Sciatic nerve (tissue), 2 donors: ENCODE measurements at places on chromosomes 7 and 10.
A peak's percentile ranks its signal among the peaks of the same experiment; 100 is the strongest.

- no peak for DNase-seq
Measured at GRCh38 chr7:24722386-24723177, 34.7 kb downstream of the GSDME start.

- DNase-seq: no peak
Measured at GRCh38 chr7:107267138-107267537, 98.3 kb downstream of the HBP1 start.

GRCh38 chr10:125911990-125912389 lies 15.6 kb downstream of the FANK1 start:
- no peak for DNase-seq

GRCh38 chr7:140217750-140218501 lies 41.1 kb upstream of the KDM7A start:
- DNase-seq: no peak

DNA sequence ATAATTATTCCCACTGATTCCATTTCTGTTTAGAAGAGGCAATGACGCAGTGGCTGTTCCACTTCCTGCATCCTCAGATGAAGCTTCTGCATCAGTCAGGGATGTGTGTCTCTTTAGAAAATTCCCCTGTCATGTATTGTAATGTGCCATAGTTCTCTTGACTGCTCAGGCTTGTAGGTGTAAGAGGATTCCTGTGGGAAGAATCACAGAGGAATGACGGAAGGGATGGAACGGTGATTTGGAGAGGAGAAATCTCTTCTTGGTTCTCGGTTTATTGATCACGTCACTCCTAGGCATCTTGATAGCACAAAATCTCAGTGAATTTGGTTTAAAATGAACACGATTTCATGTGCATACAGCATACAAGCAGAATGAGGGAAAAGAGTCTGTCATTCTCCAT lies 69.8 kb upstream of the PRKCQ start:
- no peak for DNase-seq

- no peak for DNase-seq
Measured at GRCh38 chr10:19640566-19641263, 175.5 kb upstream of the PLXDC2 start.

- no peak for DNase-seq
Measured at GRCh38 chr10:23373156-23373555, 28.6 kb upstream of the C10orf67 start.

- DNase-seq: no peak
Measured at GRCh38 chr10:113002449-113002777, 52.4 kb downstream of the TCF7L2 start.

GRCh38 chr7:135712796-135713195 lies 15.2 kb downstream of the SLC13A4 start:
- no peak for DNase-seq

DNA sequence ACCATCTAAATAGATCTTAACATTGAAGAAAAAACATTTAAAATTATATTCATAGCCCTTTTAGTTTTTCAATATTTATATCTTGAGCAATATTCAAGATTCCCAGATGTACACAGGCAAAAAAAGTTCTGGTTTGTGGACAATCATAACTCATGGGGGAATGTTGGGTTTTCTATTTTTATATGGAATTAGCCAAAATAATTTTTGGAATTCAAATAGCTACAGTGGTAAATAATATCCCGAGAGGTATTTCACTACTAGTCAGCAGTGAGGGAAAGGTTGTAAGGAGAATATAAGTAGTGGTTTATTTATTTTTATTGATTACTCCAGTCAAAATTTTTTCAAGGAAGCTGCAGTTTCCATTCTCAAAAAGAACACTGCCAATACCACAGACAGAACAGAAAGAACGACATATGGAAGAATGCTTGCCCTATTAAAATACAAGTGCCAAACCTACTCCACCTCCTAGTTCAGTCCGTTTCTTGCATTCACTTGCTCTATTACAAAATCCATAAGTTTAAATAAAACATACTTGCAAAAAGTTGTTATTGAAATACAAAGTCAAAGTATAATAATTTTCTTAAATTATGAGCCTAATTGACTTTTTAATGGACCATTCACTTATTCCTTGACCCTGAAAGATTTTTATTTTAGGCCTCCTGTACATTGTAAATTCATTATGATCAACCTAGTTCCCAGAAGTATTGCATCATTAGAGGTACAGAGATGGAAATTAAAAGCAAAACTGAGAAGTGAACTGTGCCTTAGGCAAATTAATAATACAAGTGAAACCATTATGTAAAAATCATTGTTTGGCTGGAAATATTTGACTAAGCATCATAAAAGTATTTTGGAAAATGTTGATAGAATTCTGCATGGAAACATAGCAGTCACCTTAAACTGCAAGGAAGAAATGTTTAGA lies 533.2 kb downstream of the PARD3 start:
- DNase-seq: no peak

DNA sequence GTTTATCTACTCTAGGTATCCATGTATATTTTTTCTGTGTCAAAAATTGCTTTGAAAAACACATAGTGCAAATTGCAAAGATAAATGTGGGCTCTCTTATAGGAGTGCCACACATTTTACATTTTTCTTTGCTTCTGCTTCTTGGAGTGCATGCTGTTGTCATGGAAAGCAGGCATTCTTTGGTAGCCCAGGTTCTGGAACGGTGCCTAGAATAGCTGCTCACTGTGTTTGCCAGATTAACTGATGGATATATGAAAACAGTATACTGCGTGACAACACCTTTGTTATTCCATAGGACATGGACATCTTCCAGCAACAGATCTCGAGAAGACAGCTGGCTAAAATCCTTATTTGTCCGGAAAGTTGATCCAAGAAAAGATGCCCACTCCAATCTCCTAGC lies 13.4 kb downstream of the NIPSNAP2 start:
- no peak for DNase-seq

DNA sequence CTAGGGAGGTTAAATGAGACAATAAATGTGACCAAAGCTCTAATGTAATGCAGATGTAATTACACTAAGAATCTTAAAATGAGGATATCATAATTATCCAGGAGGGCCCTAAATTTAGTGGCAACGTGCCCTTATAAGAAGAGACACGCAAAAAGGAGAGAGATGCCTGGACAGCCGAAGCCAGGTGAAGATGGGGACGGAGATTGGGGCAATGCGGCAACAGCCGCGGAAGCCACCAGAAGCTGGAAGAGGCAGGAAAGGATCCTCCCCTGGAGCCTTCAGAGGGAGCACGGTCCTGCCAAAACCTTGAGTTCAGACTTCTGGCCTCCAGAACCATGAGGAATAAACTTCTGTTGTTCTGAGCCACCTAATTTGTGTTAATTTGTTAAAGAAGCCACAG lies 25.3 kb upstream of the C10orf71 start:
- DNase-seq: no peak

DNA sequence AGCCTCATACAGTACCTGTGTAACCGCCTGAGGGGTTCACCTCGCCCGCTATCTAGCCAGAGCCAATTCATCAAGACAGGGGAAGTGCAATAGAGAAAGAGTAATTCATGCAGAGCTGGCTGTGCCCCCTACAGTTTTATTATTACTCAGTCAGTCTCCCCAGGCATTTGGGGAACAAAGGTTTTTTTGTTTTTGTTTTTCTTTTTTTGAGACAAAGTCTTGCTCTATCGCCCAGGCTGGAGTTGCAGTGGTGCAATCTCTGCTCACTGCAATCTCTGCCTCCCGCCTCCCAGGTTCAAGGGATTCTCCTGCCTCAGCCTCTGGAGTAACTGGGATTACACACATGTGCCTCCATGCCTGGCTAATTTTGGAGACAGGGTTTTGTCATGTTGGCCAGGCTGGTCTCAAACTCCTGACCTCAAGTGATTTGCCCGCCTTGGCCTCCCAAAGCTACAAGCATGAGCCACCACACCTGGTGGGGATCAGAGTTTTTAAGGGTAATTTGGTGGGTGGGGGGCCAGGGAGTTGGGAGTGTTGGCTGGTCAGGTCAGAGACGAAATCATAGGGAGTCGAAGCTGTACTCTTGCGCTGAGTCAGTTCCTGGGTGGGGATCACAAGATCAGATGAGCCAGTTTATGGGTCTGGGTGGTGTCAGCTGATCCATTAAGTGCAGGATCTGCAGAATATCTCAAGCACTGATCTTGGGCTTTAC lies 116.5 kb downstream of the MARCHF5 start:
- no peak for DNase-seq

DNA sequence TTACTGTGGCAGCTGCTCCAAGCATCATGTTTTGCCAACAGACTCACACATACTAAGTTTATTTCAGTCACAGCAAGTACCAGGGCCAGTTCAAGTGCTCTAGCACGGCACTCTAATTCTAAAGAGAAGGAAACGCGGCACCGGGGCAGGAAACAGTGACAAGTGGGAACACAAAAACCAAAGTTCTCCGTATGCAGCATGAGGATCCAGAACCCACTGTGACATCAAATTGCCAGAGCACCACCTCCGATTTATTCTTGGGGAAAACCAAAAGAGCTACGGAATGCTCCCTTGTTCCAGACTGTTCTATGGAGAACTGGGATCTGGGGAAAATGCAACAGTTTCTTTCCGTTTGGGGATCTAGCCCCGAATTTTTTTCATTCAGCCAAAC lies 448 bp upstream of the PTER start:
- no peak for DNase-seq

DNA sequence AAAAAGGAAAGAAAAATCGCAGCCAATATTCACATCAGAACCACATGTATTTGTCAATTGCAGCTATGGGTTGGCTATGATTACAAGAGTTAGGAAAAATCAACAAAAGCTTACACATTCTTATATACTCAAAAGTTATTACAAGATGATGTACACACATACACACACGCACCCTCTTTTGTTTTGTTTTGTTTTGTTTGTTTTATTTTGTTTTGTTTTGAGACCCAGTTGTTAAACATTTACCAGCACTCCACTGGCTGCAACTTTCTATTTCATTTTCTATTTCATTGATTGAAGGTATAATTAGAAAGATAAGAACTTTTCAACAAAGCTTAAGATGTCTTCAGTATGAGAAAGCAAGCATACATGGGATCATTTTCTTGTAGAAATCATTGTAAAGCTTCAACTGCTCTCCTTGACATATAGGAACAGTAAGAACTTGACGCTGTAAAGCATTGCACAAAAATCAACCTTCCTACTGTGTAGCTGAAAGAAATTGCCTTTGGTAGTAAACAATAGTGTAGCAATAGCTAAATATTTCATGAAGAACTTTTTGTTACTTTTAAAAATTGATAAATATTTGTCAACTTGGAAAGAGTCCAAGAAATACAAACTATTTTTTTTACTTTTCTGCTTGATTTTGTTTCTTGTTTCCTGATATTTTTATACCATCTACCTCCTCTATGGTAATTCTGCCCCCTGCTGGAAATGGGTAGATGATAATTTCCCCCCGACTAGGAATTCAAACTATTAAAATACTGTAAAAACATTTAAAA lies 205.9 kb downstream of the MBL2 start:
- DNase-seq: no peak

- DNase-seq: no peak
Measured at GRCh38 chr7:90706072-90706716, 110.1 kb downstream of the CDK14 start.

DNA sequence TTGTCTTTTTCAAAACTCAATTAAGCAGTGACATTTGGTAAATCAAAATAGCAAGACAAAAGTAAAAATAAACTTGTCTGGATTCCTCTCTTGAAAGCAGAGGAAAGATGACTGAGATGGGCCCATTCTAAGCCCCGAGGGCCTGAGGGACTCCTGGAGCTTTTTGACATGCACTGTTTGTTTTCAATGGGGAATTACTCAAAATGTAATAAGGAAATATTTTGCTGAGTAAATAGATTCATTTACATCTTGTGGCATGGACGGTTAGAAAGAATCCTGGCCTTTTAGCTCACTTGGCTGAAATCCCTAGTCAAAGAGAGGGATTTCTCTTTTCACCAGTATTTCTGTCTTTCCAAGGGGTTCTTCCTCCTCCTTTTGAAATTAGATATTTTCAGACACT lies 108.0 kb downstream of the MKX start:
- no peak for DNase-seq

DNA sequence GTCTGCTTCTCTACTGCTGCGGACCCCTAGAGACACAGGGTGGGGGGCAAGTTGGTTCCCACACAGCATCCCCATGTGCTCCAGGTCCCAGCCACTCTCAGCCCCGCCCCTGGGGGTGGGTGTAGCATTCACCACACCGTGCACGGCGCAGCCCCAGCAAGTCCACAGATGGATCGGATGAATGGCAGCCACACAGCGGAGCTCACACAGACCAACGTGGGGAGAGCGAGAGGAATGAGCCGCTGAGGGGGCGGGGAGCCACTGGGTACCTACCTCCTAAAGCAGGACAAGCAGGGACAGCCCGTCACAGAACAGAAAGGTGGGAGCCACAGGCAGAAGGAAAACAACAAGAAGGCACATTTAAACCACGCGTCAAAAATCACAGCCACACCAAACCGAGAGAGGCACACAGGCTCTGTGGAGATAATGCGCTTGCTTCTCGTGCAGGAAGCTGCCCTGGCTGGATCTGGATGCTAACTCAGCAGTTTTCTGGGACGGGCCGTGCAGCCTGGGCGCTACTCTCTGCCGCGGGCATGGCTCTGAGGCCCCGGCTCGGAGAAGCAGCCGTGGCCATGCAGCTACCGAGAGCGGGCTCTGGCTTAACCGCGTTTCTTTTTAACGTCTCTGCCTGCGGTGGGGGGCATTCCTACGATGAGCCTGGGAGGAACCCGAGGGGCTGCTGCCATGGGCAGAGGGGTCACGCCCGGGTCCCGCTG lies 102.5 kb downstream of the CYTH3 start:
- no peak for DNase-seq

GRCh38 chr7:82067628-82068264 lies 297.9 kb upstream of the HGF start:
- no peak for DNase-seq

GRCh38 chr10:104146882-104147281 lies 24.9 kb downstream of the SFR1 start:
- no peak for DNase-seq

GRCh38 chr7:93156884-93157283 lies 8.7 kb upstream of the SAMD9L start:
- DNase-seq: no peak

- peak; percentile 38 for DNase-seq
Measured at GRCh38 chr10:131781076-131781475, 119.7 kb upstream of the PPP2R2D start.

GRCh38 chr10:22655312-22655981 lies 58.9 kb downstream of the PIP4K2A start:
- no peak for DNase-seq
